ENCODE measurements at places on chromosomes 11 and 22. TPM values are rescaled to one million over a fixed set of nuclear protein-coding genes. Genes with fewer than 3 reads are reported as not detected.

The HYLS1 gene
- 12.2 TPM for total RNA-seq

The MMP27 gene
- total RNA-seq: not detected

The IL17REL gene
- total RNA-seq: 0.69 TPM

The TMX2 gene
- total RNA-seq: 75.0 TPM

The SPTBN2 gene
- 97.3 TPM for total RNA-seq

Data from diencephalon (tissue), 1 donor.